ENCODE measurements at places on chromosomes 1 and 21.

GRCh38 chr1:198491596-198491995, 48.9 kb downstream of the ATP6V1G3 start:
- DNase-seq: peak; percentile 38

DNA sequence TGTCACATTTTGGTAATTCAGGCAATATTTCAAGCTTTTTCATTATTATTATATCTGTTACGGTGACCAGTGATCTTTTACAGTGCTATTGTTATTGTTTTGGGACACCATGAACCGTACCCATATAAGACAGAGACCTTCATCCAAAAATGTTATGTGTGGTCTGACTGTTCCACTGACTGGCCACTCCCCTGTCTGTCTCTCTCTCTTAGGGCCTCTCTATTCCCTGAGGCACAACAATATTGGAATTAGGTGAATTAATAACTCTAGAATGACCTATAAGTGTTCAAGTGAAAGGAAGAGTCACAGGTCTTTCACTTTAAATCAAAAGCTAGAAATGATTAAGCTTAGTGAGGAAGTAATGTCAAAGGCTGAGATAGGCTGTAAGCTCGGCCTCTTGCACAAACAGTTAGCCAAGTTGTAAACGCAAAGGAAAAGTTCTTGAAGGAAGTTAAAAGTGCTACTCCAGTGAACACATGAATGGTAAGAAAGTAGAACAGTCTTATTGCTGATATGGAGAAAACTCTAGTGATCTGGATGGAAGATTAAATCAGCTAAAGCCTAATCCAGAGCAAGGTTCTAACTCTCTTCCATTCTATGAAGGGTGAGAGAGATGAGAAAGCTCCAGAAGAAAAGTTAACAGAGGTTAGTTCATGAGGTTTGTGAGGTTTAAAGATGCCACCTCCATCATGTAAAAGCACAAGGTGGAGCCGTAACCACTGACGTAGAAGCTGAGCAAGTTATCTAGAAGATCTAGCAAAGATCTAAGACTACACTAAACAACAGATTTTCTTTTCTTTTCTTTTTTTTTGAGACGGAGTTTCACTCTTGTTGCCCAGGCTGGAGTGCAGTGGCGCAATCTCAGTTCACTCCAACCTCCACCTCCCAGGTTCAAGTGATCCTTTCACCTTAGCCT, 19.7 kb upstream of the DIPK1A start:
- no peak for DNase-seq

GRCh38 chr1:201447903-201448871, 20.8 kb downstream of the PHLDA3 start:
- DNase-seq: peak; percentile 71

- peak; percentile 22 for DNase-seq
Observed at GRCh38 chr1:183101841-183102276, 78.6 kb downstream of the LAMC1 start.

DNA sequence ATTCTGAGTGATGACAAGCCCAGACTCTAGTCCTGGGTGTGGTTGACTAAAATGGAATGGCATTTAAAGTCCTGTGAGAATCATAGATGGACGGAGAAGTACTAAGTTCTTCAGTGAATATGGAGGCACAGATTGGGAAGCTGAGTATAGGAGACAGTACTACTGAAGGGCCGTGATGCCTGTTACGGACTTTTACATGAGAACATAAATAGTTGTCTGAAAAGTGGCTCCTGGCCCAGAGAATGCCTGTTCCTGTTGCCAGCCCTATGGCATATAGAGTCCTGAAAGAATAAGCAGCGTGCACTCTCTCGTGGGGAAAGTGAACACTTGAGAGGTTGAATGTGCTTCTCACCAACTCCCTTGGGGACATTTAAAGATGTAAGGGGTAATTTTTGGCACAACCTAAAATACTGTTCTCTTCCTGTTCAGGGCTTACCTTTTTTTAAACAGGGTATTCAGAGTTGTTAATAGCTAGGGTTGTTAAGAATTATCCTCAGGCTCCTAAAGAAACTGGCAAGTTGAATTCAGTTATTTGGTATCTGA, 20.4 kb downstream of the CCT8 start:
- no peak for DNase-seq
